Stimulated activated CD8-positive, alpha-beta memory T cell treated with anti-CD3 and anti-CD28 coated beads, Interleukin-2, amount 100 ng/mL, for 1 hour (primary cell): ENCODE measurements at places on chromosomes 4 and X.

DNA sequence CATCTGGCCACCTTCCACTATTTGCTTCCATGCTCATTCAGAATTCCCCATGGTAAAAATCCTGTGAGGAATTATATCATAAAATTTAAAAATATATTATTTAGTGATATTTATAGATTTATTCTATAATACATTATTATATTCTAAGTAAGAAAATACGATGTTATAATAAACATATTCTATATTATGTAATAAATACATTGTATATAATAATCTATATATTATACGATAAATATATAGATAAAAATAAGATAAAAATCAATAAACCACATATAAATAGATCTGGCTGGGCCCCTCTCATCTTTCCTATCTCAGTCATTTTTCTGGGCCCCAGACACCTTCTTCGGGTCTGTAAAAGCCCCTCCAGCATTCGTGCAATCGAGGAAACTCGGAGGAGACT is 68.5 kb downstream of the DCTD start:
- DNase-seq: no peak

DNA sequence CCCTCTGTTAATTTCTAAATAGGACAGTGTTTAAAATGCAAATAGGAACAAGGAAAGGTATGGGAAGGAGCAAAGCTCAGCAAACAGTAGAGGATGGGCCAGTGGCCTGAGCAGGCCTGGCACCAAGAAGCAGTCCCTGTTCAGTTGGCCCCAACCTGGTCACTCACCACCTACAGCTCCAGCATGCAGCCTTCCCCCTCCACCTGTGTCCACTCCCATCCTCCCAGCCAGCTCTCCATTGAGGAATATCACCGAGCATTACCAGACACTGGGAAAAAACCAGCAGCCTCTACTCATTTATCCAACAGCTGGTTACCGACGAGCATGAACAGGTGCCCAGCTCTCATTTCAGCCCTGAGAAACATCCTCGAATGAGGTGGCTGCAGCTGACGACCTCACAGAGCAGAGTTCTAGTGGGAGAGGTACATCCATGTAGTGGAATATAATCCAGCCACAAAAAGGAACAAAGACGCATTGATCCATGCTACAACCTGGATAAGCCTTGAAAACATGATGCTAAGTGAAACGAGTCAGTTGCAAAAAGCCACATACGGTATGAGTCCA is 25.6 kb downstream of the CD99L2 start:
- DNase-seq: no peak

DNA sequence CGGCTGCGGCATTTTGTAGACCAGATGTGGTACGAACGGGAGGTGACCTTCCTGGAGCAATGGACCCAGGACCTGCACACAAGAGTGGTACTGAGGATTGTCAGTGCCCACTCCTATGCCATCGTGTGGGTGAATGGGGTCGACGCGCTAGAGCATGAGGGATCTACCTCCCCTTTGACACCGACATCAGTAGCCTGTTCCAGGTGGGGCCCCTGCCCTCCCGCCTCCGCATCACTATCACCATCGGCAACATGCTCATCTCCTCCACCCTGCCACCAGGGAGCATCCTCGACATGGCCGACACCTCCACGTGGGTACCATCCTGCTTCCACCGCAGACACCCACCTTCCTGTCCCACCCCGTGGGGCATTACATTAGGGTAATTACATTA is 46.2 kb downstream of the SMARCA5 start:
- DNase-seq: peak; percentile 9

DNA sequence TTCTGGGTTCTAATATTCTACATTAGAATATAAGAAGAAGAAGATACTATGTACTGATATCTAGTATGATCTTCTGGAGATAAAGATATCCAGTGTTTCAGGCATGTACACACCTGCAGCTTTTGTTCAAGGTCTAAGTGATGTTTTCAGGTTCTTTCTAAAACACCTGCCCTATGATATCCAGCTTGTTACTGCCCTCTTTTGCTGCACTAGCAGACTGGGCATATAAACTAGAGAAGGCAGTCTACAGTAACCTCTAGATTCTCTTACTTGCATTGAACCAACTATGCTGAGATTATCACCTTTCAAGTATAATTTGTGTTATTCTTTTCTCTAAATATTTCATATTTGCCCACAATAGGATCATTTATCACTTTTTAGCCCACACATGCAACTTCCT is 1.9 kb upstream of the FRYL start:
- DNase-seq: no peak

DNA sequence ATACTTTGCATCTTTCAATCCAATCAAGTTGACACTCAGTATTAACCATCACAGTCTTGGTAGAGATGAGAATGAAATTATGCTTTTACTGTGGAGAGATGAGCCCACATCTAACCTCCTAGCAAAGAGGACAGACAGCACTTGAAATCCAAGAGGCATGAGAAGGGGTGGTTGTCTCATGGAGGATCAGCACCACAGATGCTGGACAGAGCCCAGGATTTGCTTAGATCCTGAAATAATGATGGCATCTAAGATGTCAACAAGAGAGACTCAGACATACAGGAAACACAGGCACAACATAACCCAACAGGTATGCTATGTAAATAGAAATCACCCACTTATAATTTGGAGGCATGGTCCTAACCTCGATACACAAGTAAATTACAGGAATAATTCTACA is 74.3 kb upstream of the VCX2 start:
- no peak for DNase-seq

GRCh38 chr4:13130848-13131247 is 353.3 kb downstream of the RAB28 start:
- DNase-seq: no peak

DNA sequence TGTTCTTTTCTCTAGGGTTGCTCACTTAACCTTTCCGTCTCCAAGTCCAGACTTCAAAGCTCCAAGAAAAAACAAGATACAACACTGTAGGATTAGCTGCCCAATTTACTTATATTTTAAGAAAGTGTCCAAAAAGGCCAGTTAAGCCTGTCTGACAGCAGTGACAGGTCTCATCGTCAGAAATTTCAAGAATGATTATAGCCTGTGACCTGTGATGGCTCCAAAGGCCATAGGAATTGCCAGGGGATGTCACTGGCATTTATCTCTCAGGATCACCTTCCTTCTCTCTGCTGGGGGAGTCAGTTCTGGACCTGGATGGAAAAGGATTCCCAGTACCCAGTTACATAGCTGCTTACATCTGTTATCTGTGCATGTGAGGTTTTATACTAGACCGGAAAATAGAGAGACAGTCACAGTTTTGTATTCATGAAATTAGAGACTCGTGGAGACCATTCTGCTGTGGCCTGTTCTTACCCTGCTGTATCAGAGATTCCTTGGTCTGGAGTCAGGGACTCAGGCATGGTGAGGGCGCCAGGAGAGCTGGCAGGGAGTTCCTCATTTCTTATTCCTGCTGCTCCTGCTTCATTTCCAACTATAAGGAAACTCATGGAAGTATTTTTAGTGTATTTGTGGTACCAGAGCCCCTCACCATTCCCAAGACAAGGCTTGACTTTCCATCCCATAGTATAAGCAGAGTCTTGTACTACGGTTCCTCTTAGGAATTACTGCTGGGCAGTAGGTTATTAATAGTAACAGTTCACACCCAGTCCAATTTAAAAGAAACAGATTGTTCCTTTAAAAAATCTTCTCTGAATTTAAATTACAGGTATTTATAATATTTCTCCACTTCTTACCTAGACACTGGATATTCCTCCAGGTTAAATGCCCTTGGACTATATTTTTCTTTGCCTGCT is 220.8 kb downstream of the SHROOM3 start:
- no peak for DNase-seq

GRCh38 chr4:40185830-40186664 is 10.8 kb upstream of the RHOH start:
- DNase-seq: no peak

- DNase-seq: no peak
Observed at GRCh38 chrX:110216027-110216426, 101.9 kb downstream of the AMMECR1 start.

GRCh38 chrX:15564981-15565579 is 35.7 kb downstream of the ACE2 start:
- DNase-seq: no peak

- DNase-seq: no peak
Observed at GRCh38 chr4:113695328-113696169, 66.0 kb downstream of the CAMK2D start.

- no peak for DNase-seq
Observed at GRCh38 chrX:23980011-23980441, 47.0 kb downstream of the KLHL15 start.
